Occipital lobe (tissue), 3 donors: ENCODE measurements at places on chromosomes 5 and 9.

DNA sequence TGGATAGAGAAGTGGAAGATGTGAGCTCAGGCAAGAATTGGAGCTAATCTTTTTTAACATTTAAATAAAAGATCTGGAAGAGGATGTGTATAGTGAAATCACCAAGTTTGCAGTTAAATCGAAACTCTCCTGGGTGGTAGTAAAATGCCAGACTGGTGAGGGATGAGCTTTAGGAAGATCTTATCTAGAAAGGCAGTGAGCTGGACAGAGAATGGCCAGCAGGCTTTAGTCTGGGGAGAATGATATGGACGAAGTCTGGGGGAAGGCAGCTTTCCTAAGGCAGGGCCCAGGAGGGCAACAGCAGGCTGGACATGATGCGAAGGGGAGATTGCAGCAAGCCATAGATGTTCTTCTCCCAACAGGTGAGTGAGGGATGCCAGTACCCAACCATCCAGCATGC is 25.6 kb downstream of the UNC5A start:
- no peak for DNase-seq

GRCh38 chr5:56072863-56073766 is 78.4 kb upstream of the IL6ST start:
- DNase-seq = no peak

- no peak for DNase-seq
These were observed 1205.2 kb upstream of the DMAC1 start for GRCh38 chr9:9004810-9005209.

GRCh38 chr9:98809311-98810101 is 2.0 kb downstream of the GALNT12 start:
- no peak for DNase-seq

DNA sequence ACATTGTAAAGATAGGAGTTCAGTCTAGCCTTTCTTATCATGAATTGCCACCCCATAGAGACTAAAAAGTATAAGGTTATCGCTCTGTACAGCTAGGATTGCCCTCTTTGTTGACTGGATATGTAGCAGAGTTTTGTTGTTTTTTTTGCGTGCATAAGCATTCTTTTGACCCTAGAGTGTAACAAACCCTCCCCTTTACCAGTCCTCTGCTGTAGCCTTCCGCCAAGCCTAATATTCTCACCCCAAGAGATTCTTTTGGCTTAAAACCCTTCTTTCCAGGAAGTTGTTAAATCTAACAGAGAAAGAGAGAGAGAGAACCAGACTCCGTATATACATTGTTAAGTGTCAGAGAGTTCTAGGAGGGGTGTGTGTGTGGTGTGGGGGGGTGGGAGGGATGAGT is 113.9 kb downstream of the FGF1 start:
- DNase-seq = no peak

DNA sequence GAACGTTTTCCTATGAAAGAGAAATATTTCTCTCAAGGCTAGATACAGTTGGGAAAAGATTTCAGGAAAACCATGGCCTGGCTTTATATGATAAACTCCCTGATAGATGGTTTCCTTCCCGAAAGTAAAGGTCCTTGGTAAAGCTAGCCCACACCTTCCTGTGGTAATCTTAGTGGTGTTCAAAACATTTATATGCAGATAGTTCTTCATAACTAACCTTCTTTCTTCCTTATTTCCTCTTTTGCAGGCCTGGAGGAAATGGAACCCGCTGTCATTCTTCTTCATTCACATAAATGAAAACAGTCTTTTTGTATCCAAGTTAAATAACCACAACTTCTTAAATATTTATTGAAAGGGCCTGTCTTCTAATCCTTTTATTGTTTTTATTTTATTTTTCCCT is 474.0 kb upstream of the ACTBL2 start:
- no peak for DNase-seq

GRCh38 chr5:9712506-9712905 is 82.4 kb upstream of the TAS2R1 start:
- DNase-seq = no peak

DNA sequence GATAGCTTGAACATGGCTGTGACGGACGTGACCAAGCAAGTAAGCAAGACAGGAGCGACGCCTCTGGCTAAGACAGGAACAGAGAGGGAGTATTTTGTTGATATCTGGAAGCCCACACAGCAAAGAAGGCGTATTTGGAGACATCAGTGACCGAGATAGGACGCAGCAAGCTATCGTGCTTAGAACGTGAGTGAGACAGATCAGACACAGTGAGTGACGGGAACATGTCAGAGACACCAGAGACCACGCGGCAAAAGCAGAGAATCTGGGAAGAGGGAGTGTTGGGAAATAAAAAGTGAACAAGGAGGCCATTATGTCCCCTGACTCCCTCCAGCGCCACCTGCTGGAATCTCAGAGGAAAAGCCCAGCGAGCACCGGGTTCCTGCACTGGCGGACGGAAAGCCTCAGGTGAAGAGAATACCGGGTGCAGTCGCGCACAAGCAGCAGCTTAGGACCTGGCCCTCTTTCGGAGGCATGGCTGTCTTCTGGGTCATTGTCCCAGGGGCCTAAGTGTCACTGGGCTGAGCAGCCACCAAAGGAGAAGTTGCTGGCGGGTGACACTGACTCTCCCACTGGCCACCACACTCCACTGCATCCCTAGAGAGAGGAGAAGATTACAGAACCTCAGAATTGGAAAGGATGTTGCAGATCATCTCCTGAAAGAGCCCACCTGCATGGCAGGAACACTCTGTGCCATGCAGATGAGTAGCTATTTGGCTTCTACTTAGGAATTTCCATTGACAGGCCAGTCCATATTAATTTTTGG is 99.1 kb downstream of the FBXO38 start:
- DNase-seq = no peak

DNA sequence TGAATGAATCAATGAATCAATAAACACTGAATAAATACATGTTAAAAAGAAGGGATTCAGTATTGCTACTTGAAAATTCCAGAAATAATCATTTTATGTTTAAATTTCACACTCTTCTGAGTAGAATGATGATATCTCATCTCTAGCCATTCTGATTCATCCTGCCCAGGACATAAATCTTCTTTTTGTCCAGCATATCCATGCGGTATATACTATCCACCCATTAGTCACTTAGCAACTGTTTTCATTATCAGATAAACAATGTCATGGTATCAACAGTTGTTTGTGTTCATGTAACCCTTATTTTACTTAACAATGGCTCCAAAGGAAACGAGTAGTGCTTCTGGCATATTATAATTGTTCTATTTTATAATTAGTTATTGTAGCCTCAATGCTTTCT is 432.4 kb upstream of the SMC2 start:
- DNase-seq = no peak

GRCh38 chr5:179916523-179916922 is 8.8 kb upstream of the TBC1D9B start:
- DNase-seq = no peak

- DNase-seq = no peak
These were observed 311.8 kb downstream of the DNAH5 start for GRCh38 chr5:13632676-13633075.

GRCh38 chr9:101513351-101513750 is 20.3 kb upstream of the RNF20 start:
- no peak for DNase-seq

GRCh38 chr9:113153599-113153998 is 2.8 kb downstream of the SLC31A2 start:
- no peak for DNase-seq

DNA sequence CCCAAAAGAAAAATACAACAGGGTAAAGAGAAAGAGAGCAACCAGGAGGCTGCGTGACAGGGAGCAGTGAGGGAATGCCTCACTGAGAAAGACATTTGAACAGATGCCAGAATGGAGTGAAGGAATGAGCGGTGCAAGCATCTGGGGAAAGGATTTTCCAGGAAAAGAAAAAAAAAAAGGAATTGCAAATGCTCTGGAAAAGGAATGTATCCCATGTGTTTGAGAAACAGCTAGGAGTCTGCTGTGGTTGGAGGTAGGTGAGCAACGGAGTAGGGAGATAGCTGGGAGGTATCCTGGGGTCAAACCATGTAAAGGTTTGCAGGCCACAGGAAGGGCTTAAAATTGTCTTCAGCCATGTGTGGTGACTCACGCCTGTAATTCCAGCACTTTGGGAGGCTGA is 23.6 kb upstream of the CEMIP2 start:
- no peak for DNase-seq

- DNase-seq = peak; percentile 8
These were observed 4.9 kb upstream of the C7 start for GRCh38 chr5:40904205-40904993.

GRCh38 chr9:18437315-18438201 is 36.4 kb upstream of the ADAMTSL1 start:
- DNase-seq = no peak

DNA sequence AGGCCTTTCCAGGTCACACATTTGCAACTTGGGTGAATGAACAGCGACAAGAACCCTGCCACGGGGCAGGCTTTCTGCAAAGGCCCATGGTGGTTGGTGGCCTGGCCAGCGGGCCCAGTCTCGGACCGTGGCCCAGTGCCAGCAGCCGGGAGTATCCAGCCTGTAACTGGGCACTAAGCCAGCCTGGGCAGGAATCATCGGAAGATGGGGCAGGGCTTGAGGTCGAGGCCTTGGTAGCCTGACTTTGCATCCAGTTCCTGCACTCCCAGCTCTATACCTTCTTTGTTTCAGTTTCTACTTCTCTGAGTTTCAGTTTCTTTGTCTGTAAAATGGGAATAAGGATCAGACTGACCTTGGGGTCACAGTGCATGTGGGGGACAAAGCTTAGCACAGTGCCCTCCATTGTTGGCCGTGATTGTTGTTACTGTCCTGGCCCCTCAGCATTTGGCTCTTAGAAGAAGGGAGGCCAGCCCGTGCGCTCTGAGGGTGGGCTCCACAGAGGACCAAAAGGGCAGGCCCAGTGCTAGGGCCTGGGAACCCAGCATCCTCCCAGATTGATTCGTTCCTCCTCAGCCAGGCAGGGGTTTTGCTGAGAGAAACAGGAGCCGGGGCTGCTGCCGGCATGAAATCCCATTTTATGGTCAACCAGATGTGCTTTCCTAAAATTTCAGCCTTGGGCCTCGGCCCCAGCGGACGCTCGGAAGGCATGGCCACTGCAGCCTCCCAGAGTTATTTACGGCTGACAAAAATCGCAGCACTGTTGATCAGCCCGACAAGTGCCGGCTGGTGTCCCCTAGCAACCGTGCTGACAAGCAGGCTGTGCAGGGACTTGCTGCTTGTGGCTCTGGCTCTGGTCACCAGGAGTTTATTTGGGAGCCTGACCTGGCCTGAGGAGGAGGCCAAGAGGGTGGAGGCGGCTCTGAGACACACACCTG is 43.6 kb downstream of the JADE2 start:
- DNase-seq = peak; percentile 41

GRCh38 chr5:168341178-168341577 is 49.7 kb downstream of the WWC1 start:
- no peak for DNase-seq

DNA sequence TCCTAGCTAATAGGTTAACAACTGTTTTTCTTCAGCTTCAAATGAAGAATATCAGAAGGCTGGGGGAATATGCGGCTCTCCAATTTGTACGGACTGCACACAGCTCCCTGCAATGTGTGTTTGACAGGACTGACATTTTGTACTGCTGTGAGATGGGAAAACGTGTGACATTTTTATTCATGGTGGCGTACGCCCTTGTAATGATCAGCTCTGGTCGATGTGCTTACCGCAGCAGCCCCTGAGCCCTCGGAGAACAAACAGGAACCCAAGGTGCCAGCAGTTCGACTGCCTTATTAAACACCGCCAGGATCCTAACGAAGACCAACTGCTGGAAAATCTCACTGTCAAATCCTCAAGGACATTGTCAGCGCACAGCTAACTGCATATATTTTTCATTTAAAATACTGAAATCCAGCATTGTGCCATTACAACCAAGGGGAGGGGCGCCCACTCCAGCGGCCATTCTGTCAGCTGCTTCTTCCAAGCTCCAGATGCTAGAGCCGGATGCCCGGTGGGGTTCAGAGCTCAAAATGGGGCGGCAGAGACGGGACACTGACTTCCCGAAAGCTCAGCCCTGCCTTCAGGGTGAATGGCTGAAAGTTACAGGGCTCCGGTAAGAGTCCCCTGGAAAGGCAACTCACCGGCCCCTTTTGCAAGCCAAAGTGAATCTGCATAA is 66.8 kb downstream of the CRB2 start:
- DNase-seq = no peak

DNA sequence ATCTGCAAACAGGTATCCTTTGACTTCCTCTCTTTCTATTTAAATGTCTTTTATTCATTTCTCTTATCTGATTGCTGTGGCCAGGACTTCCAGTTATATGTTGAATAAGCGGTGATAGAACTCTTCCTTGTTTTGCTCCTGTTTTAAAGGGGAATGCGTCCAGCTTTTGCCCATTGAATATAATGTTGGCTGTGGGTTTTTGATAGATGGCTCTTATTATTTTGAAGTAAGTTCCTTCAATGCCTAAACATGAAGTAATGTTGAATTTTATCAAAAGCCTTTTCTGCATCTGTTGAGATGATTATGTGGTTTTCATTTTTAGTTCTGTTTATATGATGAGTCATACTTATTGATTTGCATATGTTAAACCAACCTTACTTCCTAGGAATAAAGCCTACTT is 300.5 kb upstream of the CTNND2 start:
- no peak for DNase-seq

DNA sequence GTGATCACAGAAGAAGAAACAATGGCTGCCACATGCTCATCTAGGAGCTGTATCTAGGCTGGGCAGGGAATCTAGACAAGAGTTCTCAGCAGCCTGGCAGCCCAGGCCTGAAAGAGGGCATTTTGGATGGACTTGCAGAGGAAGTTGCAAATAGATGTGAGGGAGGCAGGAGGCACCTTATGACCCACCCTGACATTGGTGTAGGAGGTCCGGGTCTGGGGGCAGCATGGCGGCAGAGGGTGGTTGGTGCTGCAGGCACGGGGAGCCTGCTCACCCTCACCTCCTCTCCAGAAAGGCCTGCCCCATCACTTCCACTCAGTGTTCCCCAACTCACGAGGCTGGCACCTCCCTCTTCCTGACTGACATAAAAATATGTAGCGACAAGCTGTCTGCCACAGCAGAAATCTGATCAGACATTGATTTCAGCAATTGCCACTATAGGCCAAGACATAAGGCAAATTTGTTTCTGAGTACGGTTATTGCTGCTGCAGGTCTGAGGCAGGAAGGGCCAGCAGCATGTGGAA is 217.6 kb downstream of the PBX3 start:
- no peak for DNase-seq
